ENCODE measurements at places on chromosomes 7 and 10.
A peak's percentile ranks its signal among the peaks of the same experiment; 100 is the strongest.

- no peak for DNase-seq
Measured at GRCh38 chr7:2862831-2863361, 18.8 kb upstream of the GNA12 start.

DNA sequence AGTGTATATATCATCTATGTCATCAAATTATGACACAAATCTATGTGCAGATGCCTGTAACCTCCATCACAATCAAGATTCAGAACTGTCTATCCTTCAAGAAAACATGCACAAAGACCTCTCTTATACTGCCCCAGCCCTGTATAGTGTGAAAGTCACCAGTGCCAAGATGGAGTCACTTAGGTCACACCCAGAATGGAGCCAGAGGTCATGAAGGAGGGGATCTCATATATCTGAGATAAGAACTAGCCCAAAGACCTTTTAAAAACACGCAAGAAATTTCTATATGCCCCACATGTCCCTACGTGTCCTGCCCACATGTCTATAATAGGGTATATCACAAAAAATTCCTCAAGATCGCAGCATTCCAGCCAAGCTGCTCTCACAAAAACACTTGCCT is 20.1 kb upstream of the GATAD1 start:
- DNase-seq, result no peak

DNA sequence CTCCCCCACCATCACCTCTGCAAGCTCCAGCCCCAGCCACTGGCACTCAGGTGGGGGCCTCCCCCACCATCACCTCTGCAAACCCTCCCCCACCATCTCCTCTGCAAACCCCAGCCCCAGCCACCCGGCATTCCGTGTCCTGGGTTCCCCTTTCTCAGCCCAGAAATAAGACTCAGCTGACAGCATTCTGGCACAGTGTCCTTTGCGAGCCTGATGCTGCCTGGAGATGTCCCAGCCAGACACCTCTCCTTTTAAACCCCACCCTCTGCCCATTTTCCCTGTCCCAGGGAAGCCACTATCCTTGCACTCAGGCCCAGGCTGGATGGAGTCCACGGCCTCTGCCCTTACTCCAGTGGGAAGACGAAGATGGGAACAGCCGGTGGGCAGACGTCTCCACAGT is 49.8 kb downstream of the ELFN1 start:
- DNase-seq, result no peak

DNA sequence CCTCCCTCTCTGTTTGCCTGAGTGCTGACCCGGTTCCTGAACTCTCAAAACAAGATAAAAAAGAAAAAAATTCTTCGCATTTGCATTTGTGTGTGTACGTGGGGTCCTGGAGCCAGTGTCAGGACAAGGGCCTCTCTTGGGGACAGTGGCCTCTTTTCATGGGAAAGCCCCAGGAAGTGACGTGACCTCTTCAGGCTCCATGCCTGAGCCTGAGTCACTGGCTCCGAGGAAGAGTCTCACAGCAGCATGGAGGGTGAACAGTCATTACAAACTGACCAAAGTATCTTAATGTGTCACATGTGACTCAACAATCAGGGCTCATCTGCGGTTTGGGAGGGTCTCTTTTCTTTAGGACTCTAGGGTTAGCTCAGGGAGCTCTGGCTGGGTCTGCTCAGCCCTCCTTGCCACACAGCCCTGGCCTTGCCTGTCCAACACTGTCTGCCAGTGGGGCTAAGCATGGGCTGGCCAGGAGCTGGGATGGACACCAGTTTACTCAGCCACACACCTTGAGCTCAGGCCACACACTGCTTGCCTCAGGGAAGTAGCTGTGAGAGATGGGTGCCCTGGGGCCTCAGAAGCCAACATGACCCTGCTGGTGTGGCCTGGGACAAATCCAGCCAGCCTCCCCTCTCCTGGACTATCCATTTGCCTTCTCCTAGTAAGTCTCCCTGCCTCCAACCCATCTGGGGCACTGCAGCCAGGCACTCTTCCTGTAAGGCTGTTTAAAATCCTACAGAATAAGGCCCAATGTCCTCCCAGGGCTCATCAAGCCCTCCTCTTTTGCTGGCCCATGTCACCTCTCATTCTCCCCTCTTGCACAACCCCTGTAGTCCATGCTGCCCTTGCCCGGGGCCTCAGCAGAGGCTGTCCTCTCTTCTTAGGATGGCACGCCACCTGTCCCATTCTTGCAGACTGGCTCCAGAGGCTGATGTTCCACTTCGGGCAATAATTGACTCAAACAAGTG is 10.5 kb downstream of the TMEM273 start:
- DNase-seq, result no peak

- no peak for DNase-seq
Measured at GRCh38 chr7:30589111-30589510, 5.6 kb upstream of the GARS1 start.

DNA sequence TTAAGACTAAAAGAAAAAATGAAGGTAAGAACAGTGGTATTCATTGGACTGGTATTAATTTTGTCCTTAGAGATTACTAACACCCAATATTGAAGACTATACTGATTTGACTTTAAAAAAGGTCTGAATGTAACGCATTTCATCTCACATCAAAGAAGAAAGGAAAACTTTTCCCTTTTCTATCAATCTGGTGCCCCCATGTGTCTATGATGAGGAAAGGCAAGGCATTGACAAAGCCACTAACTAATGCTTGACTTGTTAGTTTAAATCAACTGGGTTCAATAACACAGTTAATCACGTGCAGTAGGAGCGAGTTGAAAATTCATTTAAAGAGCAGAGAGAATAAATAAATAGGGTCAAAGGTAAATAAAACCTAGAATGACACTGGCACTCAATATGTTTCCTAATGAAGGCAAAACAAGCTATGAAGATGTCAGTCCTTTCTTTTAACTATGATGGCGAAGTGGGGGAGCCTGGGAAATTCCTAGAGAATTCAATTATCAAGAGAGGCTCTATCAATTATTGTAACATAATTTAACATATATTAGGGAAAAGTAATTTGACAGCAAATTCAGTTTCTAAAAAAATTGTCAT is 180.9 kb downstream of the ANK3 start:
- DNase-seq, result no peak

GRCh38 chr7:34034728-34035127 is 129.4 kb downstream of the BMPER start:
- DNase-seq, result no peak

DNA sequence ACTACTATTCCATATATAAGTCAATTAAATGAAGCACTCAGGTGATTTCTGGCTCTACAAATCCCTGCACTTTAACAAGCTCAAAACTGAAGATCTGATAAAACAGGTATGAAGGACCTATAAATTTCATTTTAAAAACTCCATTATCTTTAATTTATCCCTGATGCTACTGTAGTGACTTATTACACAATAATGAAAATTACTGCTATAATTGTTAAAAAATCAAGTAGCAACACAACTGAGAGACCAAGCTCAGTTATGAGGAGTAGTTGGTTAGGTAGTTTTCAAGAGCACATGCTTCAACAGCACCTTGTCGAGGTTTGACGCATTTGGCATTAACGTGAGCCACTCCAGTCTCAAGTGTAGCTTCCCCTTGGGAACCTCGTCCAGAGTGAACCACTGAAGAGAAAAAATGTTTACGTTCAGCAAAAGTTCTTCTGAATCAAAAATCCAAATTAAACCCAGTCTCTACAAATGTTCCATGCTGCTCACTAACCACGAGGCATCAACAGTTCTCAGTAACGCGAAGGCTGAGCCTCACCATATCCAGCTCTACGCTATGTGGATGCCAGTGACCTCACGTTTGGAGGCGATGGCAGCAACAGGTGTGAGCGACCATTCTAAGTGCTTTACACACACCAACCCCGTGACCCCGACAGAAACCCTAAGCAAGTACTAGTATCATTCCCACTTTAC is 55.3 kb upstream of the NCAPG2 start:
- DNase-seq, result no peak

- peak; percentile 11 for DNase-seq
Measured at GRCh38 chr7:122556873-122557542, 141.9 kb downstream of the RNF133 start.

DNA sequence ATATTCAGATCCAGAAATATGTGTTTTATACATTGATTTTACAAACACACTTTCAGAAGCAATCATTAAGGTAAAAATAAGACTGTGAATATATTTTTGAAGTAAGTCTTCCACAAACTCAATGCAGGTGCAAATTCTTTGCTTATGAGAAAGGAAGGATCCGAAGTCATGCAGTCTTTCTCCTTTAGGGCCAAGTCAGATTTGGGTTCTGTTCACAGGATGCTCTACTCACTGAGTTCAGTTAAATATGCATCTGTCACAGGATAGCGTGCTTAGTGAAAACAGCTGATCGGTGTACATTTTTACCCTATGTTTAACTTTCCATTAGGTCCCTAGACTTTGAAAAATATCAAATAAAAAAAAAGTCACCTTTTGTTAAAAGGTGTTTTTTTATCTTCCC is 608.5 kb downstream of the PHTF2 start:
- no peak for DNase-seq

GRCh38 chr10:24961582-24961981 is 9.2 kb upstream of the PRTFDC1 start:
- no peak for DNase-seq

DNA sequence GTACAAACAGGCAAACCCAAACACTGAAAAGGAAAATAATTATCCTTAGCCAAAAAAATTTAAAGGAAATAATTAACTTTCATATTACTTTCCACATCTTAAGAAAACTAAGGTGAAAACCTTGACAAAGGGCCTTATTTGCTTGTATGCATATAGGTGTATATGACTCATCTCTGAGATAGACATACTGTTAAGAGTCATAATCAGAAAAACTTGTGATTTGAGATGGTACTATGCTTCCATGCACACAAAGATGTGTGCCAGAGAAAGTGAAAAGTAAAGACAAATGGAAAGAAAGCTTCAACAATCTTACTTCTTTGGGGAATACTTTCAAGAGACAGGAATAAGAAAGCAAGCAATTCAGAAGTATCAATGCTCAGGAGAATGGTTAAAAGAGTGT is 3.3 kb upstream of the CACNA2D1 start:
- DNase-seq, result no peak

DNA sequence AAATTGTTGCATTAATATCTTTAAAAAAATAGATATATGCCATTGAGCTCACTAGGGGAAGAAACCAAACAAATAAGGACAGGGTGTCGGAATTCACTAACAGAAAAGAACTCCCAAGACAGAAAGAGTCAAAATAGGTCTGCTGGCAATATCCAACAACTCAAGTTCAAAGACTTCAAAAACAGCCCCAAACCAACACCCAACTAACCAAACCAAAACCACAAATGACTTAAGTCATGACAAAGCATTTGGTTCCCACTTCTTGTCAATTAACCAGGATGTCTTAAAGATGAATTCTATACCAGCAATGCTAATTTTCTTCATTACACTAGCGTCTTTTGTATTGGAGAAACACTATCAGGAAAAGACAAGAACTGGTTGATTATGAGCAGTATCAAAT is 249.0 kb upstream of the PLXNA4 start:
- DNase-seq, result no peak

GRCh38 chr10:110008518-110009339 is 945 bp downstream of the ADD3 start:
- no peak for DNase-seq

DNA sequence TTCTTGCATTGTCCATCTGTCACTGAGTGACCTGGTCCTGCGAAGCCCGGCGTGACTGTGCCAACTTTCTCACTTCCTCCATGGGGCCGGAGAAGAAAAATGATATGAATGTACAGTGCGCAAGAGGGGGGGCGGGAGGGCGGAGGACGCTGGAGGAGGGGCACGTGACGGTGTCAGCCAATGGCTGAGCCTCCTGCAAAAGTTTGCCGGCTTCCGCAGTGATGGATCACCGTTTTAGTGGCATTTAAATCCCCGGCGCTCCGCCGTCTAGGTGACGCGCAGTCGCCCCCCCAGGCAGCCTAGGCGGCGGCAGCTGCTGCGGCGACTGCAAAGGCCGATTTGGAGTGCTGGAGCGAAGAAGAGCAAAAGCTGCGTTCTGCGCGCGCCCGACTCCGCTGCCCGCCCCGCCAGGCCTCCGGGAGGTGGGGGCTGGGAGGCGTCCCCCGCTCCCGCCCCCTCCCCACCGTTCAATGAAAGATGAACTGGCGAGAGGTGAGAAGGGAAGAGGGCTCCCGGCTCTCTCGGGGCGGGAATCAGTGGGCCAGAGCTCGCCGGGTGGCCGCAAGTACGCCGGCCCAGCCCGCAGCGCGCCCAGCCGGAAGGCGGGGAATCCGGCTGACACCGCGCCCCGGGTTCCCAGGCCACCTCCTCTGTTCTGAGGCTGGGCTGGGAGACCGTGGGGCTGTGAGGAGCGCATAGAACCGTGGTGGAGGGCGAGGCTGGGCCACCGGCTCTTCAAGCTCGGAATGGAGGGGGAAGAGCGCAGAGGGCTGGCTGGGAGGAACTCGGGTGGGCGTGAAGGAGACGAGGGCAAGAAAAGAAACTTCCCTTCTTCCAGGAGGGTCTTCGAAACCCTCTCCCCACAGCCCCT is at the start of gene HOXA1:
HOXA1 (minus strand) TSS at position 104 of the 871 bp plus-strand sequence; CDS start at position 16, 88 bp downstream.
- DNase-seq, result no peak

- peak; percentile 22 for DNase-seq
Measured at GRCh38 chr7:102306916-102307677, 20.4 kb downstream of the SH2B2 start.

DNA sequence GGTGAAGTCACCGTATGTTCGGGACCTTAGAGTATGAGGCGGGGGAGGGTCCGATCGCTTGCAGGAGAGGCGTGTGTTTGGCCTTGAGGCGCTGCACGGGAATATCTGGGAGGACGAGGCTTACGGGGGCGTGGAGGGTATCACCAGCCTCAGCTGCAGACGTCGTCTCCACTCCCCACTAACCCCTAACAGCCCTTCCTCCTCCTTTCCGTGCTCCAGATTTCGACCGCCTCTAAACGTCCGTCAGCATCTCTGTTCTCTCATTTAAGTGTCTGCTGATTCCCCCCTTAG is 23.5 kb upstream of the ZNF12 start:
- no peak for DNase-seq

GRCh38 chr7:123782071-123782798 is 33.4 kb upstream of the WASL start:
- no peak for DNase-seq

GRCh38 chr7:45446195-45446944 is 127.8 kb upstream of the ADCY1 start:
- DNase-seq, result no peak

DNA sequence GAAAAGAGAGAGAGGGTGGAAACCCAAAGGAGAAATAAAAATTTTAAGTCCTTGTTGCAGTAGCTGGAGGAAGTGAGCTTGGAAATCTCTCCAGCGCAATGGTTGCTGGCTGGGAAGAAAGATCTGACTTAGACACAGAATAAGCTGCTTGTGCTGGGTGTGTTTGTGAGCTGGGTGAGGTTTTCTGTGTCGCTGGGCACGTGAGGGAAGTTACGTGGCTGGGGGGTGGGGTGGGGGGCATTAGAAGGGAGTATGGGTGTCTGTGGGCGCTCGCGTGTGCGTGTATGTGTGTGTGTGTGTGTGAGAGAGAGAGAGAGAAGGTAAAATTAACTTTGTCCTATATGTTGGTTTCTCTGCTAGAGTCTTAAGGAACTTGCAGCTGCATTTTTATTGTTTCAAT is 11.6 kb downstream of the TCF7L2 start:
- no peak for DNase-seq

GRCh38 chr10:80924063-80924952 is 386.6 kb downstream of the SH2D4B start:
- DNase-seq, result peak; percentile 21

GRCh38 chr10:82377608-82378007 is 502.6 kb downstream of the NRG3 start:
- DNase-seq, result no peak

GRCh38 chr10:86035791-86036543 is 330.6 kb downstream of the GRID1 start:
- DNase-seq, result no peak
